ENCODE measurements at places on chromosomes 11 and 22. TPM values are rescaled to one million over a fixed set of nuclear protein-coding genes. Genes with fewer than 3 reads are reported as not detected.

The CRACR2B gene
- total RNA-seq = not detected

DNA sequence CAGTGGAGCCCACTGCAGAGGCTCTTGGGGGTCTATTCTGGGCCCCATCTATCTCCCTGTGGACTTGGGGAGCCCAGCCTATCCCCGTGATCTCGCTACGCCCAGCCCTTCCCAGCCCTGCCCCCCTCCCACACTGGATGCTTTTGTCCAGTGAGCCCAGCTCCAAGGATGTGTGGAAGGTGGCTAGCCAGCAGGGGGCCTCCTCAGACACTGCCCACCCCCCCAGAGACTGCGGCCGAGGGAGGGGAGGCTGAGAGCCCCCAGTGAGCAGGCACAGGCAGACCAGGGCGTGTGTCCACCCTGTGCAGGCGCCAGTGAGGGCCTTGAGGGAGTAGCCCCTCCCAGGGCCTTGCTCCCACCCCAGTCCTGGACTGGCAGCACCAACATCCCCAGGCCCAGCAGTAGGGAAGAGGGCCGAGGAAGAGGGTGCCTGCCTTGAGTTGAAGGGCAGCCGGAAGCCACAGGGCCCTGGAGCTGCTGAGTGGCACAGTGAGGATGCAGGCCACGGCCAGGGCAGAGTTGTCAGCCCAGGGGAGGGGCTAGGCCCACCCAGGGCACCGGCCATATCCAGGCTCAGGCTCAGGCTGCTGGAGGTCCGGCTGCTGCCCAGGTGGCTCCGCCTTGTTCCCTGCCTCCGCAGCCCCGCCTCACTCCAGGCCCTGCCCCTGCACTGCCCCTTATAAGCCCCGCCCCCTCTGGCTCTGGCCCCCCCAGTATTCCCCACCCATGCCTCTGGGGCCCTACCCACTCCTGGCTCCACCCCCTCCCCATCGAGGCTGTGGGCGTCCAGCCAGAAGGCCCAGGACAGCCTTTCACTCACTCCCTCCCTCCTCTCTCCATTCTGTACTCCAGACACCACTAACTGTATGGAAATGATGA is 28.0 kb downstream of the MOB2 start:
- DNase-seq = no peak

GRCh38 chr11:74255741-74256375 is 55.6 kb downstream of the P4HA3 start:
- peak; percentile 9 for DNase-seq

DNA sequence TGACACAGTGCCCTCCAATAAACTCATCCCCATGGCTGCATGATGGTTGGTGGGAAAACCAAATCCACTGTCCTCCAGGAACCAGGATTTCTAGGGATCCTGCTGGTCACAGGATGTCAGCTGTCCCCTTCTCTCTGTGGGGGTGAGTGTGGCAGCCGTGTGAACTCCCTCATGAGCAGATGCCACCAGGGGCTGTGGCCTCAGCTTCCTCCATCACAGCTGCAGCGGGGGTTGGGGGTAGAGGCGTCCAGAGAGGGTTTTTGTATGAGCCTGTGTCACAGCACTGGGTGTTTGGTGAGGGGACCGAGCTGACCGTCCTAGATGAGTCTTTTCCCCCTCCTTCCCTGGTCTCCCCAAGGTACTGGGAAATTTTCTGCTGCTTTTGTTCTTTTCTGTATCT is 26.4 kb downstream of the IGLL5 start:
- DNase-seq = no peak

The MOGAT2 gene
- total RNA-seq = not detected

DNA sequence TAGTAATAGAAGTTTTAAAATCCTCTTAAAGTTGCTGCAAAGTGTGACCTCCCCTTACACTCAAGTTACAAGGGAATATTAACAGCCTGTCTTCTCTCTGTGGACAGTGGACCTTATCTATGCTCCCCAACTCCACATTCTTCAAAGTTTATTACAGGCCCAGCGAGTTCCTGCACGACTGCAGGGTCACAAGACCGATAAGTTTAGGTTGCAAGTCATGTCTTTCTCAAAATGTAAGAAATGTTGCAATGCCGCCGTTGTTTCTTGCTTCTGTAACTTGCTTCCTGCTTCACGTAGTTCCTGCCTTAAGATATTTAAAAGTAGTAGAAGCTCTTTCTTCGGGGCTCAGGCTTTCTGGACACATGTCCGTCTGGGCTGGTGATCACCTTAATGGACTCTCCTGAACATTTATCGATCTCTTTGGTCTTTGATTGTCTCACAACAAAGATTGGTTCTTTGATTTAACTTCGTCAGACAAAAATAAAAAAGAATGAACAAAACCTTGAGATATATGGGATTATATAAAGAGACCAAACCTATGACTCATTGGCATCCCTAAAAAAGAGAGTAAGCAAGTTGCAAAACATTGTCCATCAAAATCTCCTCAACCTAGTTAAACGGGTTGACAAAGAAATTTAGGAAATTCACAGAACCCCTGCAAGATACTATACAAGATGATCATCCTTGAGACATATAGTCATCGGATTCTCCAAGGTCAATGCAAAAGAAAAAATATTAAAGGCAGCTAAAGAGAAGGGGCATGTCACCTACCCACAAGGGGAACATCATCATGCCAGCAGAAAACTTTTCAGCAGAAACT is 45.4 kb upstream of the GLYAT start:
- DNase-seq = no peak

GRCh38 chr22:27794226-27794625 is 7.3 kb downstream of the MN1 start:
- DNase-seq = no peak

GRCh38 chr11:130420478-130421198 is 7.8 kb downstream of the ADAMTS8 start:
- DNase-seq = peak; percentile 20

- DNase-seq = no peak
Measured at GRCh38 chr22:36773935-36774334, 2.0 kb downstream of the IFT27 start.

The RAG1 gene
- total RNA-seq = 0.10 TPM

The UPK3A gene
- not detected for total RNA-seq

The ANO1 gene
- total RNA-seq = 0.99 TPM

- no peak for DNase-seq
Measured at GRCh38 chr22:17119481-17120202, 1.5 kb downstream of the TMEM121B start.

The CSF2RB gene
- not detected for total RNA-seq

The CSRP3 gene
- total RNA-seq = not detected

The OR8D1 gene
- total RNA-seq = not detected

- no peak for DNase-seq
Measured at GRCh38 chr11:15434529-15434928, 319.8 kb downstream of the INSC start.

DNA sequence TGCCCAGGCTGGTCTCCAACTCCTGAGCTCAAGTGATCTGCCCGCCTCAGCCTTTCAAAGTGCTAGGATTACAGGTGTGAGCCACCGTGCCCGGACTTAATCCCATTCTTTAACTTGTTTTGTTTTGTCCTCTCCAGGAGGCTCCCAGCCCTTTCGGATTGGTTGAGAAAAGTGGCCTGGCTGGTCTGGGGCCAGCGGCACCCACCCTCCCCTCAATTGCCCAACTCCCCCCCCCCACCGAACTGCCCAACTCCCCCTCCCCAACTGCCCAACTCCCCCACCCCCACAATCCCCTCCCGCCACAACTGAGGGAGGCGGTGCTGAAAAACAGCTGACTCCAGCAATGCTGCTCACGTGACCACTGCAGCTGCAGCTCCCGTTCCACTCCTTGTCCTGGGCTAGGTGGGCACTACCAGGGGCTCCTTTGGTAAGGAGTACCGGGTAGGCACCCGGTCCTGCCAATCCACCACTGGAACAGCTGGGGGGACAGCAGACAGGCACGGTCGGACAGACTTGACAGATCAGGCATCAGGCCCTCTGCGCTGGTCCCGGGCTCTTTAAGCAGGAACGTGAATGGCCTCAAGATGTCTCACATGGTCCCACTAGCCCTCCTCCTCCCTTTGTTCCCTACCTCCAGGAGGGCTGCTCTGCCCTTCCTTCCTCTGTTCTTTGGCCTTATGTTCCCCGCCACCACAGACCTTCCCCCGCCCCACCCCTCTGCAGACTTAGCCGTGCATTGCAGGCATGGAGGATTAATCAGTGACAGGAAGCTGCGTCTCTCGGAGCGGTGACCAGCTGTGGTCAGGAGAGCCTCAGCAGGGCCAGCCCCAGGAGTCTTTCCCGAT is at the start of gene TCN2:
TCN2 (plus strand) TSS at position 720 of the 845 bp plus-strand sequence. CDS start 158 bp downstream, outside the sequence.
- no peak for DNase-seq

The RHOD gene
- 85.6 TPM for total RNA-seq

GRCh38 chr11:38900211-38900610 is 2302.2 kb upstream of the RAG2 start:
- no peak for DNase-seq

The OR51B6 gene
- not detected for total RNA-seq

GRCh38 chr22:35134637-35135036 is 68.7 kb downstream of the ISX start:
- no peak for DNase-seq

GRCh38 chr11:105840391-105840790 is 181.6 kb downstream of the MSANTD4 start:
- DNase-seq = no peak

DNA sequence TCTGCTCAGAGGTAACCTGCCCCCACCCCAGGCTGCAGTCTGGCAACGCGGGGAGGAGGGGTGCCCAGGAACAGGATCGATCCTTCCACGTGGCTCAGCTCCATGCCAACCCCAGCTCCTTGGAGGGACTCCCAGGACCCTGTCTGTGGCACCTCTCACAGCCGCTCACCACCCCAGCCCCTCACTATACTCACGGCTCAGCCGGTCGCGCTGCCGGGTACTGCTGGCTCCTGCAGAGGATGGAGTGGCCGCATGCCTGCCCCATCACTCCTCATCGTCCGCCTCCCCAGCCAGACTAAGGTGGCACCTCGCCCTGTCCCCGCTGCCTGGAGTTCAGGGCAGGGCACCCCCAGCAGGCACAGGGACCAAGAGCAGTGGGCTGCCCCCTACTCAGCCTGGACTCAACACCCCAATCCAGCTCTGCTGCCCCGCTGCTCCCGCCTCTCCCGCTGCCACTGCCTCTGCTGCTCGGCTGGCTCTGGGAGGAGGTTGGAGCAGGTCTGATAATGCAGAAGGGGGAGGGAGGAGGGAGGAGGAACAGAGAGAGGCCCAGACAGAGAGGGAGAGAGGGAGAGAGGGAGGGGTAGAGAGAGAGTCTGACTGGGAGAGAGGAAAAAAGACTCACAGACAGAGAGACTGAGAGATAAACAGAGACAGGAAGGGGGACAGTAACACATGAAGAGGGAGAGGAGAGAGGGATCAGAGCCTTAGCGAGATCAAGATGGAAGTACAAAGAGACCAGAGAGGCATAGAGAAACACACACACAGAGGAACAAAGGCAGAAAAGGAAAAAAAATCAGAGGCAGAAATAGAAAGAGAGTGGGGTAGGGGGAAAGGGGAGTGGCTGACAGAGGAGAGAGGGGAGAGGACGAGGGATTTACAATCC is at the start of gene PDE2A:
PDE2A (minus strand) TSS at position 480 of the 886 bp plus-strand sequence; CDS start at position 265, 215 bp downstream.
- no peak for DNase-seq

DNA sequence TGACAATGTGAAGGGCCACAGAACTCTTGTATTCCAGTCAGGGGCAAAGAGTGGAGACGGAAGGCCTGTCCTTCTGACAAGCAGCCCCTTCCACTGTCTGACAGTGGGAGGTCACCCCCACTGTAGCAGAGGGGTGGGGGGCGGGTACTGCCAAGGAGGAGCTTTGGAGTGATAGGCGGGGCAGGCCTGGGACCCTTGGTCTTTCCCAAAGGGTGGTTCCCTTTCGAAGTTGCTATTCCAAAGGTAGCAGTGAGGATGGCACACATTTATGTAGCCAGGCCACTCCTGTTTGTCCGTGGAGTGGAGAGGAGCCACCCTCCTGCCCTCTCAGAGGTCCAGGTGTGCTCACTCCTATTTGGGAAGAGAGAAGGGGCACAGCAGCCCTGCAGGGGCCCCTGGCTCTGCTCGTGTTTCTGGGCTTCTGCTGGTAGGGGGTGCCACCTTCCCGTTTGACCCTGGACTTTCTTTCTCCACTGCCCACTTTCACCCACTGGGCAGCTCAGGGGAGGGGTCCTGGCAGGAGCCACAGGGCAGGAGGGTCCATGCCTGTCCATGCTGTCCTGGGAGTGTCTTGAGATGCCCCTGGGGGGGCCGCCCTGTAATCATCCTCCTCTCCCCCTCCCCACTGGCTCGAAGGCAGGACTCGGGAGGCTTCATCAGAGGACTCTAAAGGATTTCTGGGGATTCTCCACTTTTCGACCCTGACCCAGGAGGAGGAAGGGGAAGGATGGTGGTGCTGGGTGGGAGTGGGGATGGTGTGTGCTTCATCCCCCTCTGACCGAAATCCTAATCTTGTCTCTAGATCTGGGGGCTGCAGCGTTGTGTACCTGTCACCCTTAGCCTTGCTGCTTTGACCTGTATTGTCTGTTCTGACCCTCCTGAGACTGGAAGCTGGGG is 994 bp downstream of the TAGLN start:
- no peak for DNase-seq

- no peak for DNase-seq
Measured at GRCh38 chr22:48051796-48052620, 1289.6 kb downstream of the TBC1D22A start.

- DNase-seq = no peak
Measured at GRCh38 chr11:63716046-63716445, 34.7 kb downstream of the RTN3 start.

GRCh38 chr11:97956904-97957303 is 1063.8 kb upstream of the CNTN5 start:
- DNase-seq = no peak

GRCh38 chr11:68148071-68148805 is 27.1 kb upstream of the CHKA start:
- no peak for DNase-seq

DNA sequence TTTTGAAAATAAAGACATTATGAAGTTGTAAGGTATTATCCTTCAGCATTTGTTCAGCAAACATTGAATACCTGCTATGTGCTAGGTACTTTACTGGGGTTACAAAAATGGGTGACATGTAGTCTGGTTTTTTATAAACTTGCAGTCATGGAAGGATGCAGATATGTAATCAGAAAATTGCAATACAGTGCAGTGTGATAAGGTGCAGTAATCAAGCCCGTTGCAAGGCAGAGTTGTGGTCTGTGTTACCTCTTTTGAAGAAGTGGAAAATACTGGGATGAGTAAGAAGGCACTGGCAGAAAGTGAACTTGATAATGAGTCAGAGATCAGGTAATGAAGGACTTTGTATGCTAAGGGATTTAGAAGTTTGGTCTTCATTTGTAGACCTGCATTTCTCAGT is 8.1 kb downstream of the FBXO7 start:
- no peak for DNase-seq

The BATF2 gene
- not detected for total RNA-seq

The AIFM3 gene
- total RNA-seq = 0.56 TPM

The MOB2 gene
- 25.4 TPM for total RNA-seq

All from MG63 (cell line).